ENCODE measurements at places on chromosomes 5 and 9. TPM values are rescaled to one million over a fixed set of nuclear protein-coding genes. Genes with fewer than 3 reads are reported as not detected.
A peak's percentile ranks its signal among the peaks of the same experiment; 100 is the strongest.

GRCh38 chr9:111438541-111439235 is 45.5 kb downstream of the ECPAS start:
- DNase-seq, result no peak

- no peak for DNase-seq
Measured at GRCh38 chr5:108672639-108673038, 75.1 kb upstream of the FER start.

- DNase-seq, result no peak
Measured at GRCh38 chr5:132491368-132492364, 1.1 kb upstream of the IRF1 start.

- no peak for DNase-seq
Measured at GRCh38 chr5:73152411-73153388, 20.3 kb upstream of the TMEM174 start.

DNA sequence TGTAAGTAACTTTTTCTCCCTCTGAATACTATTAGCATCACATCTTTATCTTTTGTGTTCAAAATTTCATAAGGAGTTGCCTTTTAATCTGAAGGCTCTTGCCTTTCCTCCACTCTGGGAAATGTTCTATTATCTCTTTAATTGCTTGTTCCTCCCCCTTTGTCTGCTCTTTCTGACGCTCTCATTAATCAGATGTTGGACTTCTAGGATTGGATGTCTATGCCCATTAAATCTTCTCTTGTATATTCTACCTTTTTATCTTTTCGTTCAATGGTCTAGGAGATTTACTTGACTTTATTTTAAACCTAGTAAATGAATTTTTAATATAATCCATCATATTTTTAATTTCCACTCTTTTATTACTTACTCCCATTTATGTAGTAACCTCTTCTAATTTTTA is 76.7 kb downstream of the MARCHF3 start:
- DNase-seq, result no peak

GRCh38 chr5:78638423-78638822 is 10.1 kb downstream of the LHFPL2 start:
- DNase-seq, result peak; percentile 81

DNA sequence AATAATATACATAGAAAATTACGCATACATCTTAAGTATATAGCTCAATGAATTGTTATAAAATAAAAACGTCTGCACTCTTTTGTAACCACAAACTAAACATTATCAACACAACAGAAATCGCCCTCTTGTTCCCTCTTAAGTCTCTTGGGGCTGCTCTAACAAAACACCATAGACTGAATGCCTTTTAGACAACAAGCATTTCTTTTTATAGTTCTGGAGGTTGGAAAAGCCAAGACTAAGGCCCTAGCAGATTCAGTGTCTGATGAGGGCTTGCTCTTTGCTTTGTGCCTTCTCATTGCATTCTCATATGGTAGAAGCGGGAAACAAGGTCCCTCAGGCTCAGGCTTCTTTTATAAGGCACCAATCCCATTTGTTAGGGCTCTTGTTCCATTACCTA is 4.9 kb upstream of the IFNB1 start:
- DNase-seq, result no peak

- no peak for DNase-seq
Measured at GRCh38 chr5:87307796-87308423, 40.2 kb downstream of the RASA1 start.

- no peak for DNase-seq
Measured at GRCh38 chr9:69297300-69297980, 27.6 kb upstream of the ENTREP1 start.

- DNase-seq, result no peak
Measured at GRCh38 chr5:106699198-106699597, 971.5 kb downstream of the EFNA5 start.

DNA sequence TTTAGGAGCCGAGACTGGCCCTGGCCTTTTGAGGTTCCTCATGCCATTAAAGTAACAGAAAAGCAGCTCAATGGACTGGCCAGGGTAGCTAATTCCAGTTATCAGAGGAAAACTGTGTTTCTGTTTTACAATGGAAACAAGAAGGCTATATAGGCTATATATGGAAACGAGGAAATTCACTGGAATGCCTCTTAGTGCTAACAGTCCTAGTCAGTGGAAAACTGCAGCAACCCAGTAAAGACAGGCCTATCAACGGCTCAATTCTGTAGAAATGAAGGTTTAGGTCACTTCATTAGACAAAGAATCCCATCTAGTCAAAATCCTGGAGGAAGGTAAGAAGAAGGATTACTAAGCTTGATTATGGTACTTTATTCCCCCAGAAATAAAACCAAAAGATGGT is 3.2 kb upstream of the TICAM2 start:
- DNase-seq, result no peak

DNA sequence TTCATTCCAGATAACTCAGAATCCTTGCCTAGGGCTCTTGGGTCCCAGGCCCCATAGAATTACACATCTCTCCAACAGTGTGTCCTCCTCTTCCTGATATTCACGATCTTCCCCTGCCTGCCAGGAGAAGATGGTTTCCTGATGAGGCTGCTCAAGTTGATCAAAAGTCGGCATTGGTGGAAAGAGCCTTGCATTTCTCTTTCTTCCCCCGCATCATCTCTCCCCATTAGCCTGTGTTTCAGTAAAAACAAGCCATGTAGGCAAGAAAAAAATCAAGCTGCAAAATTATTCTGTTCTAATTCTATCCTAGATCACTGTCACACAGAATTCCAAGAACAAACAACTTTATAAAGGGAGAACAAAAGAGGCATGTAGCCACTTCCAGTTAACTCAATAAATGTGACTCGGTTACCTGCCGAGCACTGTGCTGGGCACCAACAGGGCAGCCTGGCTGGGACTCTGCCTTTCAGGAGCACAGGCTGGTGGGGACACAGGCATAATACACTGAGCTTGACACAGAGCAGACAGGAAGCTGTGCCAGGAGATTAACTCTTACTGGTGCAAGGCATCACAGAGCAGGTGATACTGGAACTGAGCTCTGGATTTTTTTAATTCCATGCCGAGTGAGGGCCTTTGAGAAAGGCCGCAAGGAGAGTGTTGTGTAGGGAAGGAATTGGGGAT is 25.6 kb downstream of the TMOD1 start:
- no peak for DNase-seq

- no peak for DNase-seq
Measured at GRCh38 chr9:21141427-21141882, at the start of gene IFNW1. IFNW1 (minus strand) TSS chr9:21141832; CDS start chr9:21141570, 262 bp downstream.

GRCh38 chr5:179472174-179472573 is 78.2 kb upstream of the RUFY1 start:
- no peak for DNase-seq

- no peak for DNase-seq
Measured at GRCh38 chr9:81321551-81321950, 367.8 kb downstream of the TLE1 start.

GRCh38 chr5:134837530-134838181 is 8.1 kb upstream of the C5orf24 start:
- no peak for DNase-seq

GRCh38 chr5:113163328-113163727 is 186.7 kb downstream of the DCP2 start:
- DNase-seq, result no peak

- DNase-seq, result no peak
Measured at GRCh38 chr9:137213160-137214060, 7.9 kb downstream of the NDOR1 start.

DNA sequence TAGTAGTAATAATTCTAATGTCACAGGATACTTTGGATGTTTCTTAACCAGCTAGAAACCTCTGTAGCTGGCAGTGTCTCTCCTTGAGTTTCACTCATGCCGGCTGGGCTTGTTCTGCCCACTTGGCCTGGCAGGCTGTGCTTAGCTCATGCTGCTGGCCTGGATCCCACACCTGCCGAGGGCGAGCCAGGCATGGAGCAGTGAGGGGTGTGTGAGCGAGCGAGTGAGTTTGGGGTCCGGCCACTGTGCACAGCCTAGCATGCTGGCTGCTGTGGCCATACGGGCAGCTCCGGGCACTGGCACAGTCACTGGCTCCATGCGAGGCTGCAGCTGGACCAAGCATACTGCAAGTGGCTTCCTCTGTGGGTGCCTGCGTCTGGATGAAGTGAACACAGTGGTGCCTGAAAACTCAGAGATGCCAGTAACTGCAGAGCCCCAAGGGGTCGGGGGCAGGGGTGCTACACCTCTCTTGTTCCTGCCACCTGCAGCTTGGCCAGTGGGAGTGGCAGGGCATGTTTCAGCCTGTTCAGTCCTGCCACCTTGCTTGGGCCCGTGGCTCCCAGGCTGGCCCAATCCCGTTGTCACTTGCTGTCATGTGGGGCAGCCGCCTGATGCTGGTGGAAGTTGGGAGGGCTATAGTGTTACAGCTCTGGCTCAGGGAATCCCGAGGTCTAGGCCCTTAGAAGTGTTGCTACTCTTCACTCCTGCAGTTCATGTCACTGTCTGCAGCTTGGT is 9.9 kb downstream of the FSD1L start:
- DNase-seq, result no peak

GRCh38 chr5:113202746-113203716 is 226.4 kb downstream of the DCP2 start:
- DNase-seq, result no peak

GRCh38 chr5:36875790-36876298 is 725 bp upstream of the NIPBL start:
- DNase-seq, result peak; percentile 64

GRCh38 chr5:88772831-88773230 is 110.2 kb downstream of the MEF2C start:
- DNase-seq, result no peak

- no peak for DNase-seq
Measured at GRCh38 chr5:38013107-38013506, 173.3 kb upstream of the GDNF start.

GRCh38 chr9:135377431-135377830 is 102.2 kb upstream of the PPP1R26 start:
- DNase-seq, result no peak

DNA sequence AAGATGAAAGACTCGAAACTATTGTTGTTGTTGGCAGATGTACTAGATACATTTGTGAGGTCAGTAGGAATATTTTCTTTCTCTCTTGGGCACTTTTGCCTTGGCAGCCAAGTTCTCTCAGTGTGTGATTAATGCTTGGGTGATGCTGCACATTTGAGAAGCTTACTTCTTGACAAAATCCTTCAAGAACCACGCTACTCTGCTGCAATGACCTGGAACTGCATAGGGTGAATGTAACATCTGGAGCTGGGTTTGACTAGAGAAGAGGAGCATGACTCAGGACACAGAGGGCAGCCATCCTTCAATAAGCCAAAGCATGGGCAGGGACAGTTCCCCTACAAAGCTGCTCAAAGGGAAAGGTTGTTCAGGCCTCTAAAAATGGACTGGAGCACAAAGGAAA is 75.5 kb upstream of the PUM3 start:
- DNase-seq, result no peak

- no peak for DNase-seq
Measured at GRCh38 chr5:3092211-3092610, 340.7 kb upstream of the IRX2 start.

- no peak for DNase-seq
Measured at GRCh38 chr9:18330401-18331309, 143.3 kb upstream of the ADAMTSL1 start.

ZCCHC9 gene
- polyA plus RNA-seq, result 44.6 TPM

SPATA31E1 gene
- not detected for polyA plus RNA-seq

ZNF622 gene
- 26.3 TPM for polyA plus RNA-seq

ITK gene
- polyA plus RNA-seq, result 0.20 TPM
